T-helper 1 cell (primary cell): ENCODE measurements at places on chromosomes 13 and 19.
A peak's percentile ranks its signal among the peaks of the same experiment; 100 is the strongest.

DNA sequence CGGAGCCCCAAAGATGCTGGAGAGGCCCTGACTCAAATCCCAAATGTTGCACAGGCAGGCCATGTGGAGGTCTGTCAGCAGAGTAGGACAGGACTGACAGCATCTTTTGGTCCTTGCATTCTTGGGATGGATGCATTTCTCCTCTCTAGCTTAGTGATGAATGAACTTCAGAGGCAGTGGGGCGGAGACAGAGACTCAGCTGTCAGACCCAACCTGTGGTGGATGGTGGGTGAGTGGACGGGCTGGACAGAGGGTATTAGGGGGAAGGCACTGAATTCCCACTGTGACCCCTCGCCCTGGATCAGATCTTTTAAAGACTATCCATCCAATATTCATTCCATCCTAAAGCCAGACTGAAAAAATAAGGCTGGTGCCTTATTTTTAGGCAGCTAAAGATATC lies 39.3 kb upstream of the GJB6 start:
- no peak for DNase-seq

- no peak for DNase-seq
Observed at GRCh38 chr13:60312851-60313505, 84.0 kb upstream of the TDRD3 start.

- DNase-seq = no peak
Observed at GRCh38 chr19:19308373-19308772, 11.9 kb downstream of the SUGP1 start.

DNA sequence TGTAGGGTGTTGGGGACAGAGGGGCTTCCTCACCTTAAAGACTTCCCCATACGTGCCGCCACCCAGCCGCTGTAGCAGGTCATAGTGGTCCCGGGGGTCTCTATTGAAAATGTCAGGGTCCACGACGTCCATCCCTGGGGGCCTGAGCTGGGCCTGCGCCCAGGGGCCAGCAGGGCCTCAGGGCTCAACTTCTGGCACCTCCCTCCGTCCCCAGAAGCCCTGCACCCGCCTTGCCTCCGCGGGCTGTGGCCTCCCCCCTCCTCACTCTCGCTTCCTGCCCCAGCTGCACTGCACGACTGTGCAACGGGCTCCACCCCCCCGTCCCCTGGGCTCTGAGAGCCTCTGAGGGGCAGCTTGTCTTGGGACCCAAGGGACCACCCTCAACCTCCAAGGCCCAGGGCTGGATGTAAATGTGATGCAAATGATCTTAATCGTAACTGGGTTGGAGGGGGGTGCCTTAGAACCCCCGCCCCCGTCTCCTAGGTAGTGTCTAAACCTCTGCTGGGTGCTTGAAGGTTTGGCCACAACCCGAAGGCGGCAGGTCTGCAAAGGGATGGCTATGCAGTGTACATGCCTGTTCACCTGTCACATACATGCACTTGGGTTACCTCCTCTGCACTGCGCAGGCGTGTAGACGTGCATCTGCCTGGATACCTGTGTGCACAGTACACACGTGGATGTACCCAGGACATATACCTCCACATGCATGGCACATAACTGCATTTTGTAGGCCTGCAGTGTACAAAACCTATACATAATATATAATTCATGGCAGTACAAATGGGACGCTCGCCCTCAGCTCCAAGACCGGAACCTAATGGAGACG lies at the start of gene MAP4K1:
Gene MAP4K1 (minus strand): TSS at position 190 of the 826 bp plus-strand sequence. CDS start 58 bp downstream, at position 132.
- DNase-seq = peak; percentile 83

DNA sequence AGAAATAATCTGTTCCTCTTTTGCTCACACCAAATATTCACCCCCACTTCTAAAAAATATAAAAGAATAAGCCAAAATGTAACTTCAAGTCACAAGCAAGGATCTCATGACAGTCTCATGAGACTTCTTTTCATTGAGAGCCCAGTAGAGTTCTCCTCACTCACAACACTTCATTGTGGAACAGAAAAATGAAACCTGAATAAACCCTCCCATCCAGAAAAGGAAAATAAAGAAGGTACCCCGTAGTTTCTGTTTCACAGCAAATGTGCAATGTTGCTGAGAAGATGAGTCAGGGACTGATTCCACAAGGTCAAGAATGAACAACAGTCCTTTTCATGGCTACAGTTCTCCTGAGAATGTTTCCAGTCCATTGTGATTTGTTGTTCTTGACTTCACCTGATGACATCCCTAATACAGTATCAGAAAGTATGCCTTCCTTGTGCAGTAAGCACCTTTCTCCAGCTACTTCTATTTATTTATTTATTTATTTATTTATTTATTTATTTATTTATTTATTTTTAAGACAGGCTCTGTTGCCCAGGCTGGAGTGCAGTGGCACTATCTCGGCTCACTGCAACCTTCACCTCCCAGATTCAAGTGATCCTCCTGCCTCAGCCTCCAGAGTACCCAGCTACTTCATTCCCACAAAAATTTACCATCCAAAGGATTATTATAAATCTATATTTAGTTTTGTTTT lies 6.4 kb upstream of the ZNF841 start:
- DNase-seq = no peak

DNA sequence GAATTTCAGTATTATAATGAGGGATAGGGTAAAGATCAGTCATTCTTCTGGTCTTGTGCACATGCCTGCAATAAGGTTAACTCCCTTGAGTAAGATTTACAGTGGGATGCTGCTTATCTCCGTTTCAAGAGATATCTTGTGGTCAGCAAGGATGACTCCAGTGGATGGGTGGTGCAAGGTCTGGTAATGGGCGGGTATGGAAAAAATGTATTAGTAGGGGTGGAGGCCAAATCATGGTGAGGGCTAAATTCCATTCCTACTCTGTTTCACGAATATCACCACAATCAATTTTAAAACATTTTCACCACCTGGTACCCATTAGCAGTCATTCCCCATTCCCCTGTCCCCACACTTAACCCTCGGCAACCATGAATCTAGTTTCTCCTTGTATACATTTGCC lies 40.6 kb downstream of the CCDC122 start:
- no peak for DNase-seq

DNA sequence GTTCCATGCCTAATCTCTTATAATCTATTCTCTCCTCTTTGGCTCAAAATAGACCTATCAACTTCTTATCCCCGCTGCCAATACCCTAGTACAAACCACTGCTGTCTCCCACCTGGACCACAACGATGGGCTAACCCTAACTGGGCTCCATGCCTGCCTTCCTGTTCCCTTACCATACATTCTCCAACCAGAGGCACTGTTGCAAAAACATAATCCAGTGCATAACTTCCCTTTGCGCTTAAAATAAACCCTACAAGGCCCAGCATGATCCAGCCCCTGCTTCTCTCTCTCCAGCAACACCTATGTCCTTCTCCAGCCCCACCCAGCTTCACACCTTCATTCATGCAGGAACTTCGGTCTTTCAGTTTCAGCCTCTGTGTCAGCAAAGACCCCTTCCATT lies 27.4 kb upstream of the CEBPA start:
- DNase-seq = no peak

- no peak for DNase-seq
Observed at GRCh38 chr19:46404753-46405468, 8.5 kb downstream of the CCDC8 start.

DNA sequence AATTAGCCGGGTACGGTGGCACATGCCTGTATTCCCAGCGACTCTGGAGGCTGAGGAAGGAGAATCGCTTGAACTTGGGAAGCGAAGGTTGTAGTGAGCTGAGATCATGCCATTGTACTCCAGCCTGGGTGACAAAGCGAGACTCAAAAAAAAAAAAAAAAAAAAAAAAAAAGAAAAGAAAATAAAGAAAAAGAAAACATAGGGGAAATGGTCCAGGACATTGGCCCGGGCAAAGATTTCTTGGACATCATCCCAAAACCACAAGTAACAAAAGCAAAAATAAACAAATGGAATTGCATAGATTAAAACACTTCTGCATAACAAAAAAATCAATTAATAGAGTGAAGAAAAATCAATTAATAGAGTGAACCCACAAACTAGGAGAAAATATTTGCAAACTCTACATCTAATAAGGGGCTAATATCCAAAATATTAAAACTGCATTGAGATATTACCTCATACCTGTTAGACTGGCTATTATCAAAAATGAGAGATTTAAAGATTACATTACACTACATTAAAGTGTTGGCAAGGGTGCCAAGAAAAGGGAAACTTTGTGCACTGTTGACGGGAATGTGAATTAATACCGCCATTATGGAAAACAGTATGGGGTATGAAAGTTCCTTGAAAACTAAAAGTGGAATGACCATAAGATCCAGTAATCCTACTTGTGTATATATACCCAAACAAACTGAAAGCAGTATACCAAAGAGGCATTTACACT lies 18.5 kb upstream of the ABCC4 start:
- no peak for DNase-seq

GRCh38 chr19:55598034-55598433 lies 1.3 kb downstream of the FIZ1 start:
- no peak for DNase-seq

GRCh38 chr19:58128041-58128685 lies 22.4 kb downstream of the ZNF329 start:
- no peak for DNase-seq

- no peak for DNase-seq
Observed at GRCh38 chr13:31747291-31747690, 8.0 kb downstream of the RXFP2 start.

- DNase-seq = no peak
Observed at GRCh38 chr19:8163759-8164158, 14.4 kb upstream of the FBN3 start.

DNA sequence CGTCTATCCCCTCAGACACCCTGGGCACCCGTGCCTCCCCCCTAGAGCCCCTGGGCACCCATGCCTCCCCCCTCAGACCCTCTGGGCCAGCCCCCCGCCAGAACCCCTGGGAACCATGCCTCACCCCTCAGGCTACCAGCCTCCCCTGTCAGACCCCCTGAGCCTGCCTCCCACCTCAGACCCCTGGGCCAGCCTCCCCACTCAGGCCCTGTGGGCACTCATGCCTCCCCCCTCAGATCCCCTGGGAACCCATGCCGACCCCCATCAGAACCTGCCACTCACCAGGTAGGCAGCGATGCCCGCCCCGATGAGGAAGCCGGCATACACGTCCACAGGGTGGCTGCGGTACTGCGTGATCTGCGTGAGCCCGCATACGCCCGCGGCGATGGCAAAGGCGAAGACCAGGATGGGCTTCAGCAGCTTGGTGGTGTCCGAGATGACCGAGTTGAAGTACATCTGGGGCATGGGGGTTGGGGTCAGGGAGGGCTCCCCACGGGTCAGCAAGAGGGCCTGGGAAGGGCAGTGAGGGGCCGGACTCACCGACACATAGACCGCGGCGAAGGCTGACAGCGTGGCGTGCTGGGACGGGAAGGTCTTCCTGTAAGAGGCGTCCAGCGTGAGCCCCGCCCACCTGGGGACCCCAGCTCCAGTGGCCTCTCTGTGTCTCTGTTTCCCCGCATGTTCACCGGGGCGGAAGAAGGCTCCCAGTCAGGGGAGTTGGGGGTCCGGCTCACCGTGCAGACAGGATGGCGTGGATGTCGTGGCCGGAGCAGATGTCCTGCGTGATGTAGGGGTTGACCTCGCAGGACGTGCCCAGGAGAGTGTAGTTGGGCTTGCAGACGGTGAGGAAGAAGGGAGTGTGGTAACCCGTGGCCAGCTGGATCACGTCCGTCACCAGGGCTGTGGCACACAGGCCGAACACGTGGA lies 7.3 kb downstream of the PLPPR3 start:
- DNase-seq = no peak

- DNase-seq = peak; percentile 38
Observed at GRCh38 chr13:114313061-114313860, 1.0 kb upstream of the CHAMP1 start.

DNA sequence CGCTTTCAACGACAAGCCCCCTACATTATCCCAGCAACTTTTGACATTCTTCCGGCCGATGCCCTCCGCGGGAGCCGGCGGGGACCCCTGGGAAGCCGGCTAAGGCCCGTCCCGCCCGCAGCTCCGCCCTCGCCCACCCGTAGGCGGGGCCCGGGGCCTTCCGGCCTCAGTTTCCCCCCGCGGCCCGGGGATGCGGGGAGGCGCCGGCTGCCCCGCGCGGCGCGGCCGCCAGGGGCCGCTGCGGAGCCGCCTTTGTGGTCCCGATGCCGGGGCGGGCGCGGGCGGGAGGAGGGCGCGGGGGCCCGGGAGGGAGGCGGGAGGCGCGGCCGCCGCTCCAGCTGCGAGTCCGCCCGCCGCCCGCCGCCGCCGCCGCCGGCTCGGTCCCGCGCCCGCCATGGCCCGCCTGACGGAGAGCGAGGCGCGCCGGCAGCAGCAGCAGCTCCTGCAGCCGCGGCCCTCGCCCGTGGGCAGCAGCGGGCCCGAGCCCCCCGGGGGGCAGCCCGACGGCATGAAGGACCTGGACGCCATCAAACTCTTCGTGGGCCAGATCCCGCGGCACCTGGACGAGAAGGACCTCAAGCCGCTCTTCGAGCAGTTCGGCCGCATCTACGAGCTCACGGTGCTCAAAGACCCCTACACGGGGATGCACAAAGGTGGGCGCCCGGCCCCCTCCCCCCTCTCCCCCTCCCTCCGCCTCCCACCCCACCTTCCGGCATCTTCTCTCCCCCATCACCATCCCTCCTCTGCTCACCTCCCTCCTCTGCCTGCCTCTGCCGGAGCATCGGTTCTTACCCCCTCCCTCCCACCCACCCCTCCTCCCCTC lies at the start of gene CELF5:
Gene CELF5 (plus strand): TSS at position 316 of the 823 bp plus-strand sequence. CDS start 79 bp downstream, at position 395.
- DNase-seq = peak; percentile 47

GRCh38 chr19:48819366-48819816 lies 8.6 kb upstream of the BCAT2 start:
- no peak for DNase-seq

DNA sequence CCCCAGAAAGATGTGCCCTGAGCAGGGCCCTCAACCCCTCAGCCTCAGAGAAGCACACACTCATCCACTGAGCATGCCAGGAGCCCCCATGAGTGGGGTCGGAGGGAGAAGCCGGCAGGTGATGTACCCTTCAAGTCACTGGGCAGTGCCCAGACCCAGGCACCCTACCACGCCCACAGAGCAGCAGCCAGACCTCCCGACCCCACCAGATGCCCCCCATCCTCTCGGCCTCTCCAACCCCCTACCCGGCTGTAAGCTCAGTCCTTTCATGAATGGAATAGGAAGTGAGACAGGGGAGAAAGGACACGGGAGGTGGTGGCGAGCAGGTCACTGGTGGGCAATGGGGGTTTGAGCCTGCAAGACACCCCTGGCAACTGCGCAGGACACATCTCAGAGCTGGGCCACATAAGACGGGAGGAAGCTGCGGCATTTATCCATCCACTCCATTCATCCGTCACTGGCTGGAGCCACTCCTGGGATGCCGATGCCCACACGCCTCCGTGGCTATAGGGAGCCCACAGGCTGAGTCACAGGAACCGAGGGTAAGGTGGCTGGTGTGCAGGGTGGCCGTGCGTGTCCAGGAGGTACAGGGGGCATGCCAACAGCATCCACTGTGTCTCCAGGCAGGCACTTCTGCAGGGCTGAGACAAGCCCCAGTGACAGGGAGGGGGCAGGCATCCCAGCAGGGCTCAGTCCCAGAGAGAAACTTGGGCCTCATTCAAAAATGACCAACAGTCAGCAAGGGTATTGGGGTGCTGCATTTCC lies 23.8 kb upstream of the VSTM2B start:
- no peak for DNase-seq

GRCh38 chr19:38850436-38850975 lies 720 bp upstream of the HNRNPL start:
- no peak for DNase-seq
